ENCODE measurements at places on chromosomes 6 and 20. TPM values are rescaled to one million over a fixed set of nuclear protein-coding genes. Genes with fewer than 3 reads are reported as not detected.

PTGIS gene
- total RNA-seq = not detected

PRND gene
- total RNA-seq = not detected

ENPP4 gene
- 4.5 TPM for total RNA-seq

TGM3 gene
- total RNA-seq = not detected

MEI4 gene
- not detected for total RNA-seq

BFSP1 gene
- 0.39 TPM for total RNA-seq

RCAN2 gene
- total RNA-seq = not detected

ADGRF4 gene
- not detected for total RNA-seq

VWA7 gene
- total RNA-seq = 6.8 TPM

BMP5 gene
- not detected for total RNA-seq

RAET1G gene
- total RNA-seq = 0.76 TPM

ZC2HC1B gene
- not detected for total RNA-seq

- DNase-seq = no peak
Observed at GRCh38 chr6:1055015-1055921, 256.6 kb upstream of the FOXQ1 start.

DNA sequence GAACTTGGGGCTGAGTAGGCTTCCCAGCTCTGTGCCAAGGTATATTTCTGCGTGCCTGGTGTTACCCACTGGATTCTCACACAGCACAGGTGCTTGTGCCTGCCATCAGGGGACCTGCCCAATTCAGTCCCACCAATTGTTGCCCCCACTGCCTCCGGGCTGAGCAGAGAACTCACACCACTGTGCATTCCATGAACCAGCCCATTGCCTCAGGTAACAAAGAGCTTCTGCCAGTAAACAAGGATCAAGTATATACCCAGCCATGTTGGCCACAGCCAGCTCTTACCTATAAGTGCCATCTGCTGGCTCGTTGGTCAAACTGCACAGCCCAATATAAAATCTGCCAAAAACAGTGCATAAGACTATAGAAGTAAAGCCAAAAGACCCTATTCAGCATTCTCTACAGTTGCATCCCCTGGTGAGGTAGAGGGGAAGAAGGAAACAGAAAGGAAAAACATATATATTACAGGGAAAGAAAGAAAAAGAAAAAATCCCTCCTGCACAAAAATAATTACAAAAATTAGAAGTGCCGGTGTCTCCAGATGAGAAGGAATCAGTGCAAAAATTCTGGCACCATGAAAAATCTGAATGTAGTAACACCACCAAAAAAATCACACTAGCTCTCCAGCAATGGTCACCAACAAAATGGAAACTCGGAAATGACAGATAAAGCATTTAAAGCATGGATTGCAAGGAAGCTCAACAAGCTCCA is 241.4 kb downstream of the IBTK start:
- no peak for DNase-seq

DNA sequence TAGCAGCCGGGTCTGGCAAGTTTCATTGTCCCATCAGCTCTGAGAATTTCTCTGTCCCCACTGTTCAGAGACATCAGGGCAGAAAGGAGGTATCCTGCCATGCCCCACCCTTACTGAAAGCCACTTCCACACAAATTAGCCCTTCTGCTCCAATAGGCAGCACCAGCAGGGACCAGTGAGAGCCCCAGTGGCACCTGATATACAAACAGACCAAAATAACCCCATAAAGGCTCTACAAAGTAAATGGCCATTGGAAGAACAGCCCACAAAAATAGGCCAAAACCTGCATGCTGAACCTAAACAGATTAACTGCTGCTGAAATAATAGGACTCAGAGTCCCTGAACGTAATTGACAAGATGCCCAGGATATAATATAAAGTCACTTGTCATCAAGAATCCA is 199.9 kb downstream of the TMEM200A start:
- no peak for DNase-seq

GRCh38 chr6:151385177-151385576 is 6.2 kb downstream of the ZBTB2 start:
- DNase-seq = peak; percentile 70

DNA sequence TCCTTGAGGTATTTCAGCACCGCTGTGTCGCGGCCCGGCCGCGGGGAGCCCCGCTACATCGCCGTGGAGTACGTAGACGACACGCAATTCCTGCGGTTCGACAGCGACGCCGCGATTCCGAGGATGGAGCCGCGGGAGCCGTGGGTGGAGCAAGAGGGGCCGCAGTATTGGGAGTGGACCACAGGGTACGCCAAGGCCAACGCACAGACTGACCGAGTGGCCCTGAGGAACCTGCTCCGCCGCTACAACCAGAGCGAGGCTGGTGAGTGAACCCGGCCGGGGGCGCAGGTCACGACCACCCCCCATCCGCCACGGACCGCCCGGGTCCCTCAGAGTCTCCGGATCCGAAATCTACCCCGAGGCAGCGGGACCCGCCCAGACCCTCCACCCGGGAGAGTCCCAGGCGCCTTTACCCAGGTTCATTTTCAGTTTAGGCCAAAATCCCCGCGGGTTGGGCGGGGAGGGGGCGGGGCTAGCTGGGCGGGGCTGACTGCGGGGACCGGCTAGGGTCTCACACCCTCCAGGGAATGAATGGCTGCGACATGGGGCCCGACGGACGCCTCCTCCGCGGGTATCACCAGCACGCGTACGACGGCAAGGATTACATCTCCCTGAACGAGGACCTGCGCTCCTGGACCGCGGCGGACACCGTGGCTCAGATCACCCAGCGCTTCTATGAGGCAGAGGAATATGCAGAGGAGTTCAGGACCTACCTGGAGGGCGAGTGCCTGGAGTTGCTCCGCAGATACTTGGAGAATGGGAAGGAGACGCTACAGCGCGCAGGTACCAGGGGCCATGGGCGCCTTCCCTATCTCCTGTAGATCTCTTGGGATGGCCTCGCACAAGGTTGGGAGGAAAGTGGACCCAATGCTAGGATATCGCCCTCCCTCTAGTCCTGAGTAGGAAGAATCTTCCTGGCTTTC is 693 bp downstream of the HLA-F start:
- peak; percentile 56 for DNase-seq

- no peak for DNase-seq
Observed at GRCh38 chr6:119608994-119609393, 259.4 kb upstream of the MAN1A1 start.

- peak; percentile 18 for DNase-seq
Observed at GRCh38 chr6:161080263-161080970, 88.8 kb downstream of the MAP3K4 start.

DNA sequence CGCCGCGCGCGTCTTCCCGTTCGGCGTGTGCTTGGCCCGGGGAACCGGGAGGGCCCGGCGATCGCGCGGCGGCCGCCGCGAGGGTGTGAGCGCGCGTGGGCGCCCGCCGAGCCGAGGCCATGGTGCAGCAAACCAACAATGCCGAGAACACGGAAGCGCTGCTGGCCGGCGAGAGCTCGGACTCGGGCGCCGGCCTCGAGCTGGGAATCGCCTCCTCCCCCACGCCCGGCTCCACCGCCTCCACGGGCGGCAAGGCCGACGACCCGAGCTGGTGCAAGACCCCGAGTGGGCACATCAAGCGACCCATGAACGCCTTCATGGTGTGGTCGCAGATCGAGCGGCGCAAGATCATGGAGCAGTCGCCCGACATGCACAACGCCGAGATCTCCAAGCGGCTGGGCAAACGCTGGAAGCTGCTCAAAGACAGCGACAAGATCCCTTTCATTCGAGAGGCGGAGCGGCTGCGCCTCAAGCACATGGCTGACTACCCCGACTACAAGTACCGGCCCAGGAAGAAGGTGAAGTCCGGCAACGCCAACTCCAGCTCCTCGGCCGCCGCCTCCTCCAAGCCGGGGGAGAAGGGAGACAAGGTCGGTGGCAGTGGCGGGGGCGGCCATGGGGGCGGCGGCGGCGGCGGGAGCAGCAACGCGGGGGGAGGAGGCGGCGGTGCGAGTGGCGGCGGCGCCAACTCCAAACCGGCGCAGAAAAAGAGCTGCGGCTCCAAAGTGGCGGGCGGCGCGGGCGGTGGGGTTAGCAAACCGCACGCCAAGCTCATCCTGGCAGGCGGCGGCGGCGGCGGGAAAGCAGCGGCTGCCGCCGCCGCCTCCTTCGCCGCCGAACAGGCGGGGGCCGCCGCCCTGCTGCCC is 1.1 kb downstream of the SOX4 start:
- peak; percentile 55 for DNase-seq

DNA sequence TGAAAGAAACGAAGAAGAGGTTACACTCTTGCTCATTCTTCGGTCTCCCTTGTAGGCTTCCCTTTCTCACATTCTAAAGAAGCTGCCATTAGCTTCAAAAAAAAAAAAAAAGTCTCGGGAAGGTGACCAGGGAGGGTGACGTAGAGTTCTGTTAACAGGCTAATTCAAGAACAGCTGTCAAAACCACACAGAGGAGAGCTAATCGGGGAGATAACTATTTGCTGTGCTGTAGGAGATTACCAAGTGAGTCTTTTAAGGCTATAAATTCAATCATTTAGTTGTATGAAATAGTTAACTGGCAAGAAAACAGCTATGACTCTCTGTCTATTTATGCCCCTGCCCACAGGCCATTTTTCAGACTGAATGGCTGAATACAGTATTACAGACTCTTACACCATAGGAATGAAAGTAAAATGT is 256.8 kb downstream of the SYNE1 start:
- DNase-seq = no peak

GRCh38 chr20:42366626-42367025 is 748.4 kb upstream of the CHD6 start:
- DNase-seq = no peak

GRCh38 chr6:158464483-158464882 is 95.4 kb upstream of the TMEM181 start:
- DNase-seq = no peak

GRCh38 chr20:49149281-49150045 is 38.7 kb downstream of the STAU1 start:
- no peak for DNase-seq

DNA sequence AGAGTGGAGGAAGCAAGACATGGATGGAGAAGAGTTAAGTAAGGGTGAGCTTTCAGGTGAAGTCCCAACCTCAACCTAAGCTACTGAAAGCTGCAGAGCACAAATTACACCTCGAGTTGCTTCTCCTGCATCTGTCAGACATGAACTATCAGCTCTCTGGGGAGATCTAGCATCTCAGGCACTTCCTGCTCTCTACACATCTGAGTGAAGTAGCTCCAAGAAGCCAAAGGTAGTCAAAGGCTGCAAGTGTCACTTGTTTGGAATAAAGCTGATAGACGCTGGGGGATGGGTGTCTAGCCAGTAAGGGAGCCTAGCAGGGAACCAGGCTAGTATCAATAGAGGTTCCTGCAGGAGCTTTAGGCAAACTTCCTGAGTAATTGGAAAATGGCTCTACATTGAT is 228.0 kb downstream of the PLCB1 start:
- DNase-seq = no peak

DNA sequence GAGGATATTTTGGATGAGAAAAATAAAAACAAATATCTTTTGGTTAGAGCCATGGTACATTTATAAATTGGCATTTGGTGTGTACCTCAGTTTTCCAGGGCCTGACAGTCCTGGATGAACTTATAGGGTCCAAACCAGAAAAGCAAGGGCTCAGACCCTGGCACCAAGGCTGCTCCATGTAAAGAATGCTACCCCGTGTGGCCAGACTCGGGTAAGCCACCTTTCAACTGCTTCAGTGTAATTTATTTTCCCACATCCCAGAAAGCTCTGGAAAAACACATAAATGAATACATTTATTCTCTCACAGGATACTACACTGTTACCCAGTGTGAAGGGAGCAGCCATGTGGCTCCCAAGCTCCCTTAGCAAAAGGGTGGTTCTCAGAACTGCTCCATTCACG is 13.8 kb downstream of the MRPL14 start:
- DNase-seq = no peak

GRCh38 chr20:40838509-40838908 is 149.5 kb upstream of the MAFB start:
- DNase-seq = no peak

DNA sequence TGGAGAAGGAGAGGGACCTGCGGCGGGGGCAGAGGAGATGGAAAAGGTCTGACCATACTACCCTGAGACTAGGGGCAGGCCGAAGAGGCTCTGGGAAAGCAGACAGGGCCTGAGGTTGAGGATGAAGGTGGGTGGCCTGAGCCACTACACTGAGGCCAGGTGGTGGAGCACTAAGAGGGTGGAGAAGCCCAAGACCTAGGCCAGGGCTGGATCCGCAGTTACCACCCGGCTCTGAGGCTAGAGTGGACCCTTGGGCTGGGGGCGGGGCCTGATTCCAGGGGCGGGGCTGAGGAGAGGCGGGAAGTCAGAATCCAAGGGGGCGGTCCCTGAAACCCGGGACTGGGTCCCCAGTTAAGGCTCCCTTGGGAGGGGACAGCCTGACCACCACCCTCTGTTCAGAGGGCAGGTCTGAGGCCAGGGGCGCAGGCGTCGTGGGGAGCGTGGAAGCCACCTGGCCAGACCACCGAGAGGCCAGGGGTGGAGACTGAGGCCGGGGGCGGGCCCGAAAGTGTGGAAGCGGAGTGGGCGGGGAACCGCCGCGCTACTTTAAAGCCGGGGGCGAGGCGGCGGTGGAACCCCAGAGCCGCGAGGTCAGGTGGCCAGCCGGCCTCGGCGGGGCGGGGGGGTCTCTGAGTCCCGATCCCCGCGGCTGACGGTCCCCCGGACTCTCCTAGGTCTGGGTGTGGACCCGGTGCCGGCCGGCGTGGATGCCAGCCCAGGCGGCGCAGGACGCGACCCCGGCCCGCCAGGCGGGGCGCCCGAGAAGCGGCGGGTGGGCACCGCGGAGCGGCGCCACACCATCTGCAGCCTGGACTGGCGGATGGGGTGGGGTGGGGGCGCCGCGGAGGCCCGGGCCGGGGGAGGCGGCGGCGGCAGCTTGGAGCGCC is 8.3 kb downstream of the CCM2L start:
- DNase-seq = peak; percentile 15

DNA sequence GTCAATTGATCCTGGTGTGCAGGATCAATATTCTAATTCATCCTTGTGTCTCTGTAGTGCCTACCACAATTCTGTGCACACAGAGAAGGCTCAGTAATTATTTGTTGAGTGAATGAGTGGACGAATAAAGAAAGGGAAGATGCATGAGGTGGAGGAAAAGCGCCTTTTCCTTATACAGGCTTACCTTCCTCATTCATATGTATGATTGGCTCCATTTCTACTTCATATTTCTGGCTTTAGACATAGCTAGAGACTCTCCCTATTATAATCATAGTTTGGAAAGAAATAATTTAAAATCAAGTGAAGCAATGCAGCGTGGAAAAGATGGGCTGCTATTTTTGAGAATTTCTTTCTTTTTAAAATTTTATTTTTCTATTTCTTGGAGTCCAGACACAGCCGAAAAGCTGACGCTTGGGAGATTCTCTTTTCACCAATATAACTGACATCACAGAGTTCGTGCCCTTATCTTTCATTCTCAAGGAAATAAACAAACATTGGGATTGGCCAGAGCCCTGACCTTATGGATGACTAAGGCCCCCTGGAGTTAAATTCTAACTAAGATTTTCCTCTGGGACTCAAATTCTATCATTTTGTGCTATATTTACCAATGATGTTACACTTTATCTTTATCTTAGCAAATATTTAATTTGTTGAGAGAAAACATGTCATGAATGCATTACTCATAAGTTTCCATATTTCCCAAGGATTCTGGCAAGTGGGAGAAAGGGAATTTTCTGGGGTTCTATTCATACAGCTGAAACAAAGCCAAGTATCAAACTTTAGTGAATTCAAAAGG is 48.1 kb downstream of the PRL start:
- DNase-seq = no peak

All from CD4-positive, CD25-positive, alpha-beta regulatory T cell (primary cell).